ENCODE measurements at places on chromosomes 4 and X.

DNA sequence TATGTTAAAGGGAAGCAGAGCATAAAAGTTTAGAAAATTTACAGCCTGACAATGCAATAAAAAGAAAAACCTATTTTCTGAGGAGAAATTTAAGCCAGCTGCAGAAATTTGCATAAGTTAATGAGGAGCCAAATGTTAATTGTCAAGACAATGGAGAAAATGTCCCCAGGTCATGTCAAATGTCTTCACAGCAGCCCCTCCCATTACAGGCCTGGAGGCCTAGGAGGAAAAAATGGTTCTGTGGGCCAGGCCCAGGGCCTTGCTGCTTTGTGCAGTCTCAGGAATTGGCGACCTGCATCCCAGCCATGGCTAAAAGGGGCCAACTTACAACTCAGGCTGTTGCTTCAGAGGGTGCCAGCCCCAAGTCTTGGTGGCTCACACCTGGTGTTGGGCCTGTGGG, 275.4 kb upstream of the RPS6KA3 start:
- no peak for DNase-seq

DNA sequence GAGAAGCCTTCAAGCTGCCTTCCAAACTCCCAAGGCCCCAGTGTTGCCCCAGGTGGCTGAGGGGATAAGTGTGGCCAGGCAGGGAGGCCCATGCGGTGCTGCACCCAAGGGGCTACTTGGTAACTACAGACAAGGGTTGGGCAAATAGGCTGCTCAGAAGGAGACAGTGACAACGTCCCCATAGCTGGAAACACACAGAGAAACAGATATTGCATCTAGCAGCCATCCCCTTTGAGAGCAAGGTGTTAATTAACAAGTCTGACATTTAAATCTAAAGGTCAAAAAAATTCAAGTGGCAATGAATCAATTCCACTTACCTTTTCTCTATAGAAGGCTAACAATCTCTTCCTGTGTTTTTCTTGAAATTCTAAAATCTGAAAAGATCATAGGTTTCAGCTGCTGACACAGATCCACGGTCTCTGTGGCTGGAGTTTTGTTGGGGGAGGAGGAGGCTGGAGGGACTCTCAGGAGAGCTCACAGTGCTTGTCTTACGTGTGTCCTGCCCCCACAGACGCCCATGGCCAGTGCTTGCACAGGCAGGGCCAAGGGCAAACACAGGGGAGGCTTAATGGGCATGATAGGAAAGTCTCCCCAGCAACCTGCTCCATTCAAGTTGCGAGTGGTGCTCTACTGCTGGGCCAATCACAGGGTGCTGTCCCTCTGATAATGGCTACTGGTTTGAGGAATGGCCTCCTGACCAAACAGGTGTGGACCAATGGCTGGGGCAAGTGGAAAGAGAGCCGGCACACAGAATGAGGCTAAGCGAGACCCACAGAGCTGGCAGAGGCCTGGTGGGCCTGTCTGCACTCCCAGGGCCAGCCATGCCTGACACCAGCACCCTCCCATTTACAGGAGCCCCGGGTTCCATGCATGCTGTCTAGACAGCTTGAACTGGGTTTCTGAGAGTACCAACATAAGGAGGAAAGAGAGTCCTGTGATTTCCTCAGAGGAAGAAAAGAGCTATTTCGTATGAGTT, 22.6 kb downstream of the RNF212 start:
- DNase-seq: no peak

DNA sequence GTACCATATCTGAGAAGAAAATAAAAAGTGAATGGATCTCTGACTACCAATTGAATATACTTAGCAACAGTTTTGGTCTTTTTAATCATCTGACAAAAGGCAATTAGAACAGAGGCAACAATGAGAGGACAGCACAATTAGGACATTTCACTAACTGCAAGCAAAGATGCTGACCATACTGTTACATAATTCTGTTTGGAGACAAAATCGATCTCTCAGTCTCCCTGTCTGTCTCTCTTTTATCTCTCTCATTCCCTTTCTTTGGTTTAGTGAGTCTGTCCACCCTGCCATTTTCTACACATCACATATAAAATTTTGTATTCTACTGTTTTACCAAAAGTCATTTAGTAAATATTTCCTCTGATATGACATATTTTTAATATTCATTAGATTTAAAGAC, 2.2 kb upstream of the AFM start:
- DNase-seq: no peak

DNA sequence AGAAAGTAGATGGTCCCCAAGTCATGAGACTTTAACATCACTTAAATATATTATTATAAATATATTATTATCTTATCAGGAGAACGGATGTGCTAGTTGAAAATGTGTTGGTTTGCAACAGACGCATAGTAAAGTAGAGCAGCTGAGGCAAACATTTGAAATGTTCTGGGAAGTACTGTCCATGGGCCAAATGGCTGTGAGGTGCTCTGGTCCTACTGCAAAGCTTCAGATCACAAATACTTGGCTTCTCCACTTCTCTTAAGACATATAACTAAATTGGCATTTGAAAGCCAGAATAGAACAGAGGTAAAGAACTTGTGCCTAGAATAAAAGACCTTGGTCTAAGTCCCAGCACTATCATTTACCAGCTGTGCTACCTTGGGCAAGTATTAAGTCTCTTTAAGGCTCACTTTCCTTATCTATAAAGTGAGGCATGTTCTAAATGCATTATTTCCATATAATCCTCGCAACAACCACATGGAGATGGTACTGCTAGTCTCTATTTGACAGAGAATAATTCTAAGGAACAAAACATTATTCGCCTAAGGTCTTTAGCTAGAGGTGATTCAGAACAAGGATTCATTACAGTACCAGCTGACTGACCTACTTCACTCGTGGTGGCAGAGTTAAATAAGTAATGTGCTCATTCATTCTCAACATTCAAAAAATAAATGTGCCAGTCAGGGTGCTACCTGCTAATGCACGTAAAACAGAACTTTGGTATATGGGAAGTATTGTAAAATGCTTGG, 297.1 kb downstream of the PPP3CA start:
- DNase-seq: no peak

DNA sequence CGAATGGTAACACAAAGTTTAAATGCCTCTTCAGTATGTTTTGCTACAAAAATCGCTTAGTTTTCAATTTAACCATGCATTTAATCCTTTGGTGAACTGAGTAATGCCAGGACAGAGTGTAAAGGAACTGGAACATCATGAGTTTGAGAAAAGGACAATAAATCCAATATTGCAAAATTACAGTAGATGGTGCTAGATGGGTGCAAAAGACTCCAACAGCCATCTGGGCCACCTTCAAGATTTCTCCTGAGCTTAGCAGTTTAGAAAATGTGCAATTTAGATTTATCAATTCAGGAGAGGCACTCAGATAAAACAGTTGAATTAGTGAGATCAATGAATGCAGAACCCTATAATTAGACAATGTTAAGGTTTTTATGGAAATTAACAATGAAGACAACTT, 33.2 kb upstream of the MID1IP1 start:
- DNase-seq: no peak

GRCh38 chrX:141176586-141177451, at the start of gene LDOC1:
LDOC1 (minus strand) TSS chrX:141177129; CDS start chrX:141177021, 108 bp downstream.
- DNase-seq: peak; percentile 31

DNA sequence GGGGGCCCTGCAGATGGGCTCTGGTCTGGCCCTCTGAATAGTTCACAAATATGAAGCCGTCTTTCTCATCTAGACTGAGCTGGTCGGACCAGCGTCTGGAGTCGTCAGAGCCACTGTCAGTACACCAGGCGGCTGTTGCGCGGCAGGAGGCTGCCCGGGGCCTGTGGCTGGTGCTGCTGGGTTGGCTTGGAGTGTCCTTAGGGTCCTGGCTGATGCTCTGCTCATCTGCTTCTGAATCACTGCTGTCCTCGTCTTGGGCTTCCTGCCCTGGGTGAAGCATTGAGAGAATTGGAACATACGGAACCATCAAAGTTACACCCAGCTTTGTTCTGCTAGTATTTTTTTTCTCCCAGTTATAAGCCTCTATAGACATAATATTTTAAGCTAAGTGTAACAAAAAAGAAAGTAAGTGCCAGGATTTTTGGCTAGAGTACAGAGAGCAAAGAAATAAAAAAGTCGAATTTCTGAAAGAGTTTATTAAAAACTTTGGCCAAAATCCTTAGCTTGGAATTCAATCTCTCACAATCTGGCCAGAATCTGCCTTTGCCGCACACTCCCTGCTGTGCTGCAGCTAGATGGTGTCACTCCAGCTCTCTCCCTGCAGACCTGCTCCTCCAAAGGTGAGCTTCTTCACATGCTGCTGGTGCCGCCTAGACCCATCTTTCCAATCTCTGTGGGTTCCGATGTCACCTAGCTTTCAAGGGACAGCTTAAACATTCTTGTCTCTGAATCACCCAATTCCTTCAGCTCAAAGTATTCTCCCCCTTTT, 96.2 kb downstream of the CDS1 start:
- no peak for DNase-seq

GRCh38 chr4:17876943-17877342, 66.2 kb downstream of the NCAPG start:
- DNase-seq: no peak

GRCh38 chrX:1481636-1482529, 29.2 kb upstream of the ASMTL start:
- DNase-seq: peak; percentile 61

DNA sequence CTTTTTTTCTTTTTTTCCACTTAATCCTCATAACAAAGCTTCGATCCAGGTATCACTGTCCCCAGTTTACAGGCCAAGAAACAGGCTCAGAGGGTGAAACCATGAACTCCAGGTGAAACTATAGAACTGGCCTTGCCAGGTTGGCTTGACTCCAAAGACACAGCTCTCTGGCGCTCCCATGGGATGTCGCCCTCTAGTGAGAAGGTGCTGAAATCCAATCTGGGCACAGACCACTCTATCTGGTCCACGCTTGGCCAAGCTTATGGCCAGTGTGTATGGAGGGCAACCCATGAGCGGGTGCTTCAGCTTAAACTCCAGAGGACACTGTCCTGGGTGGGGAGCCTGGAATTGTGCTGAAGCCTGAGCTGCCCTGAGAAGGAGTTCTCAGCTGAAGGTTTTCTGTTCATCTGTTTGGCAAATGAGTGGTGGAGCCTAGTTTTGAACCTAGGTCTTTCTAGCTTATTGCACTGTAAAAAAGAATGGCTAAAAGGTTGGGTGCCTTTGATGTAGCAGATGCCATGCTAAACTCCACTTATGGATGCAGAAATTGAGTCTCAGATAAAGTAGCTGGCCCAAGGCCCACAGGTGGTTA, 70.5 kb downstream of the SEL1L3 start:
- DNase-seq: no peak

DNA sequence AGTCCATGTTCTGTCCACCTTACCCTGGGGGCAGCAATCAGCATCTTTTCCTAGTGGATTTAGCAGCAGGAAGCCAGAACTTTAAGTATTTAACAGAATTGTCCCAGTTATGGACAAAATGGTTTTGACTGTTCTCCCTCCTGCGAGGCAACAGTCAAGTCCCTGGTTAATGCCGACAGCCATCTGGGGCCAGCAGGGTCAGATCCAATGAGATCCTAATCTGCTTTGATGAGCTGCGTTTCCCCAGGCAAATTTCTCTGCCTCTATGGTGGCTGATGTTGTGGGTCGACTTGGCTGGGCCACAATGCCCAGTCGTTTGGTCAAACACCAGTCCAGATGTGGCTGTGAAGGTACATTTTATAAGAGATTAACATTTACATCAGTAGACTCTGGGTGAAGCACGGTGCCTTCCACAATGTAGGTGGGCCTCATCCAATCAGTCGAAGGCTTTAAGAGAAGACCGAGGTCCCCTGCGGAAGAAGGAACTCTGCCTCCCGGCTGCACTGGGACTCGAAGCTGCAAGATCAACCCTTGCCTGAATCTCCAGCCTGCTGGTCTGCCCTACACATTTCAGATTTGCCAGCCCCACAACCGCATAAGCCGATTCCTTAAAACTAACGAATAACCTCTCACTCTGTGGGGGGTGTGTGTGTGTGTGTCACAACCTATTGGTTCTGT, 89.0 kb upstream of the C4orf50 start:
- no peak for DNase-seq

DNA sequence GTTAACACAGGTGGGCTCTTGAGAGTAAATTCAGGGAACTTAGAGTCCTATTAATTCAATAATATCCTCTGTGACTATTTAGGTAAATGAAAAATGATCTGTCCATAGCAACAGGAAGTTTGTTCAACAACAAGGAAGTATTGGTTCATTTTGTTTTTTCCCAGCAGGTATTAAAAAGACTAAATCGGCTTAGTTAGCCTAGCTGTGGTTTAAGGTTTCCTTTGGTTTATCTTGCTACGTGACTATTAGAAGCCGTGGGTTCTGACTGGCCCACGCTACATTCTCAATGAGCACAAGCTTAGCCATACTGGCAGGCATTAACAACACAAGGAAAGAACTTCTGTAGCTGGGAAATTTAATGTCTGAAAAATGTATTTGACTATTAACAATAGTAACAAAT, 168.8 kb upstream of the HS3ST1 start:
- DNase-seq: no peak

DNA sequence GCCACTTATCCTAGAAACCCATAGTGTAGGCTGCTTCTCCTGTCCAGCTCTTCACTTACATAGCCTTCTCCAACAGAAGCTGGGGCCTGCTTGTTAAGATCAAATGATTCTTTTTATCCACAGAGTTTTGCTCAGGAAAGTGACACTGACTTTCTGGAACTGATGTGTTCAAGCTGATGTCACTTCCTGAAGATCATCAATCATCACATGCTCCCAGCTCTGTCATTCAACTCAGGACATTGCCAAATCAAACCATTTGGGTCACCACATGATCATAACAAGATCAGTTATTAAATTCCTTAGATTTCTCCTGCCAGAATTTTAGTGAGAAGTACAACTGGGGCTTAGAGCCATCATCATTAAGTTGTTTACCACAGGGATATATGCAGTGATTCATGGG, 39.4 kb downstream of the GLRA3 start:
- no peak for DNase-seq

- DNase-seq: no peak
Measured at GRCh38 chr4:42149004-42149403, 3.5 kb downstream of the BEND4 start.

DNA sequence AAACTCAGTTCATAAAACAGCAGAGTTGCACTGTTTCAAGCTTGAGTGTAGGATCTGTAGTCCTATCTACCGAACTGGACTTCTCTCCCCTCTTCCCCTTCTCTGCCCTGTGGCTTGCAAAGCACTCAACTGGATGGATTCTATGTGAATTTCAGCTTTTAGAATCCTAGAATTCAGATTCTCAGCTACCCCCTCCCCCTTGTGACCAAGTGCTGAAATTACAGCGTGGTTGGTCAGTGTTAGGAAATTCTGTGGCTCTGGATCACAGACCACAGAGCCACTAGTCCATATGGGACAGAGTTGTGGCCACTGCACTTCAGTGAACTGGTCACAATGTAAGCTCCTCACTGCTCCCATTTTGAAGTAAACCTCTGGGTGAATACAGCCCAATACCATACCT, 64.6 kb upstream of the TRPC5 start:
- DNase-seq: no peak

GRCh38 chr4:89586864-89587263, 250.1 kb downstream of the SNCA start:
- no peak for DNase-seq

DNA sequence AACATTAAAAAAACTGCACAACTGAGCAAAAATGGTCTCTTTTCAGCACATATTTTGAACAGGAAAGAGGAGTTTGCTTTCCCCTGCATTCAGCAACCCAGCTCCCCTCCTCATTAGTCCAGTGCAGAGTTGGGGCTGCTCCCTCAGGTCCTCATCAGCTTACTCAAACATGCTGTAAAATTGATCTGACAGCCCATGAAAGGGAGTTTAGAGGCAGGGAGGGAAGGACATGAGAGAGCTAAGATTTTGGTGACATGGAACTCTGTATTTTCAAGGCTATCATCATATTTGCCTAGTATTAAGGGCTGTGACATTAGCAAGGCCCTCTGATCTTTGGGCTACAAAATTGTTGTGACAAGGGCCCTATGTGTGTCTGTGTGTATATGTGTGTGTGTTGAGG, 205.6 kb upstream of the TAPT1 start:
- DNase-seq: no peak

Measured in stimulated activated effector memory CD8-positive, alpha-beta T cell treated with anti-CD3 and anti-CD28 coated beads, Interleukin-12 subunit alpha, Interleukin-12 subunit beta, amount 100 ng/mL, for 72 hours (primary cell).